ENCODE measurements at places on chromosomes 1 and 21.

DNA sequence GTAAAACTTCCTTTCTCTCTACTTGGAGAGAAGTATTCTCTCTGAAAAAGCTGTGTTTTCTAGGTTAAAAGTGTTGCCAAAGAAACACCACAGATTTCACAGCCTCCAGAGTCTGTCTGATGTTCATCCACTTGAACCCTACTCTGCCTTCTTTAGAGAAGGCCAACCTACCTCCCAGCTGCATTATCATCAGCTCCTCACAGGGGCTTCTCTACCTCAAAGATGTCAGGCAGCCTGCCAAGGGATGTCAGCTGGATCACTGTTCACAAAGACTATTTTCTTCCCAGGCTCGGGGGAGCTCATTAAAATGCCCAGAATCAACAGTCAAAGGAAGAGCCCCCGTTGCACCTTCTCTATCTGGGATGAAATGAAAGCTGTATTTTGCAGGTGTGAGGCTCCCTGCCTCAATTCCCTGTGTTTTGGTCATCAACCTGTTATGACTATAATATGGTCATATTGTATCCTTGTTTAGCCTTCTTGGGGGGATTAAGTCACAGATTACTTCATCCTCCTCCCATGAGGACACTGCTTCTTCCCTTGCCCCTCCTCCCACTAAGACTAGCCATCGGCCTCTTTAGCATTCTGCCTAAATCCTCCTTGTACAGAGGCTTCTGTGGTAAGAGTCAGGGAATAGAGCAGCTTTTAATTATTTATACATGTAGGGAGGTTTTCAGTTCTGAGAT is 25.7 kb downstream of the ANGPTL7 start:
- DNase-seq = no peak

- DNase-seq = no peak
These were observed 13.5 kb downstream of the SLC37A1 start for GRCh38 chr21:42527127-42527488.

- no peak for DNase-seq
These were observed 71.9 kb downstream of the CEP350 start for GRCh38 chr1:180026556-180026955.

DNA sequence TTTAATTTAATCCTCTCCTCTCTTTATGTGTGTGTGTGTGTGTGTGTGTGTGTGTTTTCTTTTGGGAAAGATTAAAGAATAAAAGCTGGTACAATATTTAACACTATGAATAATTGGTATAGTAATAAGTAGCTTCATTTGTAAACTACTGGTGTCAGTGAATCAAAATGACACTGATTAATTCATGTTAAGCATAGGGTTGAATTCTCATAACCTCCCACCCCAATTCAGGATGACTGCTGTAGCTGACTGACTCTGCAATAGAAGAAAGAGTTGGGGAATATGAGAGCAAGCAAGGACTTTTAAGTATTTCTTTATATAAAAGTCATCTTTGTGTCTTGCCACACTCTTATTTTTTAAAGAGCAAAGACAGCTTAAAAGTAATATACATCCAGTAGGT is 13.1 kb downstream of the SLC30A7 start:
- no peak for DNase-seq

DNA sequence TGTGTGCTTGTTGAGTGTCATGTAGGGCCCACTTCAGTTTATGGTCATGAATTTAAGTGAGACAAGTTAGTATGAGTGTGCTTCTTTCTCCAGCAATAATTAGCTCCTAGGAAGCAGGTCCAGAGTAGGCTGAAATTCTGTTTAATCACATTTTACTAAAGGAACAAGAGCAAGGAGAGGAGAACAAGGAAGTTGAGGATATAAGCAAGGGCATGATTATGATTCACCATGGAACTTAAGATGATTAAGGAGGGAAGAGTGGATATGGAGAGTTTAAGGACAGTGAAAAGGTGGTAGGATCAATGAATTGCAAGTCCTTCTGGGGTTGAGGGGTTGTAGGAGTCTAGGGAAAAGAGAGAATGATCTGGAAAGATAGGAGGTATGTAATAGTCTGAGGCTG is 3.1 kb upstream of the DIPK1A start:
- no peak for DNase-seq

DNA sequence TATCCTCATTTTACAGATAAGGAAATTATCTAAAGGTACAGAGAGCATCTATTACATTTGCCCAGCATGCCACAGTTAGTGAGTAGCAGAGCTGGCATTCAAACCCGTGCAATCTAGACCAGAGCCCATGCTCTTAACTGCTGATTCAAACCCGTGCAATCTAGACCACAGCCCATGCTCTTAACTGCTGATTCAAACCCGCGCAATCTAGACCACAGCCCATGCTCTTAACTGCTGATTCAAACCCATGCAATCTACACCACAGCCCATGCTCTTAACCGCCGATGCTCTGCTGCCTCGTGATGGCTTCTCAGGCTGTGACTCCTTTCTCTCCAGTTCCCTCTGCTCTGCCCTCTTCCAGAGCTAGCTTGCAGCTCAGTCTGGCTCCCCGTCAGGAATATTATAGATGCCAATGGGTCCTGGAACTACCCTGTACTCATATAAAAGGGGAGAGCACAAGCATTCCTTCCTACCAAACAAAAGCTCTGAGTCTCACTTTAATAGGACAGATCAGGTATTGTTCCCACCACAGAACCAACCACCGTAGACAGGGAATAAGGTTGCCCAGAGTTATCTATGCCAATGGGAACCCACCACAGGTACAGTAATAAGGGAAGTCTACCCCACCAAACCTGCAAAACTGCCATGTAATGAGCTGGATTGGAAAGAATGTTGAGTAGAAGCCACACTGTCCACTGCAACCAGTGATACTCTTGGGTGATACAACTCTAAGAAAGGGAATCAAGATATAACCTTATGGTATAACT is 78.4 kb downstream of the SMYD3 start:
- no peak for DNase-seq

GRCh38 chr1:35539824-35540261 is 17.4 kb downstream of the KIAA0319L start:
- DNase-seq = no peak

GRCh38 chr1:244104309-244105060 is 53.4 kb downstream of the ZBTB18 start:
- no peak for DNase-seq

- no peak for DNase-seq
These were observed 17.2 kb downstream of the UBE2Q1 start for GRCh38 chr1:154541231-154541630.

DNA sequence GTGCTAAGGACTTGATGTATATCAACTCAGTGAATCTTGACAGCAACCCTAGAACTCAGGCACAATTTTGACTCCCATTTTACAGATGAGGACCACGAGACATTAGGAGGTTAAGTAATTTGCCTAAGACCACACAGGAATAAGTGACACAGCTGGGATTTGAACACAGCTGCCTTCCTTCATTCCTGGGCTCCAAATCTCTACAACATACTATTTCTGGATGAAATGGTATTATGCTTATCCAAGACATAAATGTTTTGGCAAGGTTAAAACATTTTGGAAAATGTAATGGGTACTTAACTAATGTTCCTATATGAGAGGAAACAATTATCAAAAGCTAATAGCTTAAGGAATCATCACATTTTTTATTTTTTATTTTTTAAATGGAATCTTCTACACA is 4.8 kb downstream of the CLDN8 start:
- no peak for DNase-seq

DNA sequence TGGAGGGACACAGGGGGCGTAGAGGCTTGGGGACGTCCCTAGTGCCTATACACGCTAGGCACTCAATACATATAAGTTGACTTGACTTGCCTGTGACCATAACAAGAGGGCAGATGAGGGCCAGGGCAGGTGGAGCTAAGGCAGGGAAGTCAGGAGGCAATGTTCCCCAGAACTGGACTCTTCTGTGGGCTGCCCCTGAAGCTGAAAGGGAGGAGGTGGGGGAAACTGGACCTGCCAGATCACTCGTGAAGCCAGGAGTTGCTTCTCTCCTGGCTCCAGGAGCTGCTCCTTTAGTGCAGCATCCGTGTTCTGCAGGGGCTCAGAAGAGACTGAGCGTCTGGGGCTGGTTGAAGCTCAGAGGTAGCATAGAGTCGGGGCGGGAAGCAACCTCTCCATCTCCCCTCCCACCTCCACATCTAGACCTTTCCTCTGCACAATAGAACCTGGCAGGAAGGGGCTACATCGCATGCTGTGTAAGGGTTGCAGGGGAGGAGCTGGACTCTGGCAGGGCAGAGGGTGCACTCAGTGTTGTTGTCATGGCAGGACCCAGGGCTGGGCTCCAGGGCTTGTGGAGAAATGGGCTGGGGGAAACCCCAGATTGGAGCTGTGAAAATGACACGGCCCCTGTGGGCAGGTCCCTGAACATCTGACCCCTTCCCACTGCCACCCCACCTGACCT is 2.9 kb upstream of the SEMA4A start:
- DNase-seq = no peak

- DNase-seq = no peak
These were observed 197.8 kb downstream of the PBX1 start for GRCh38 chr1:164756741-164757140.

Measured in activated CD4-positive, alpha-beta T cell treated with anti-CD3 and anti-CD28 coated beads, Interleukin-2, amount 50 U/mL, for 1 hour (primary cell).